ENCODE measurements at places on chromosomes 6 and 20.

- DNase-seq, result no peak
Observed at GRCh38 chr6:1047981-1048541, 263.8 kb upstream of the FOXQ1 start.

- DNase-seq, result no peak
Observed at GRCh38 chr6:74807674-74808073, 398.2 kb downstream of the COL12A1 start.

DNA sequence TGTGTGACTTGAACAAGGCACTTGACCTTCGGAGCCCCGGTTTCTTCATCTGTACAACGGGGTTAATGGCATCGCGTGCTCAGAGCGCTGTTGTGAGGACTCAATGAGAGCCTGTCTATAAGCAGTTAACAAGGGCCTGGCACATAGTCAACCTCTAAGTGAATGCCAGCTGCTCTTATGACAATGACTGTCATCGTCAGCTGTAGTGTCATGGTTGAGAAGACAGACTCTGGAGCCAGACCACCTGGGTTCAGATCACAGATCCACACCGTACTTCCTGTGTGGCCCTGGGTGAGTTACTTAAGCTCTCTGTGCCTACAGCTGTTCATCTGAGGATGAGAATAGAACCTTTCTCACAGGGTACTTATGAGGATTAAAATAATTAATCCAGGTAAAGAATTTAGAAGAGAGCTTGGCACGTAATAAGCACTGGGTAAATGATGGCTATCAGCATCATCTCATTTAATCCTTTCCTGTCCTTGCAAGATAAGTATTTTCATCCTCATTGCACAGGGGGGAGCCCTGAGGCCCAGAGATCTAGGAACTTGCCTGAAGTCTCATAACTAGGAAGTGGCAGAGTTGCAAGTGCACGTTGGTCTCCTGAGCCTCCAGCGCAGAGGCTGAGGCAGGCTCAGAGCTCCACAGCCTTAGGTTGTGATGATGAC is 105.3 kb downstream of the EYA2 start:
- DNase-seq, result no peak

- DNase-seq, result no peak
Observed at GRCh38 chr6:136754820-136755219, 37.5 kb downstream of the MAP3K5 start.

DNA sequence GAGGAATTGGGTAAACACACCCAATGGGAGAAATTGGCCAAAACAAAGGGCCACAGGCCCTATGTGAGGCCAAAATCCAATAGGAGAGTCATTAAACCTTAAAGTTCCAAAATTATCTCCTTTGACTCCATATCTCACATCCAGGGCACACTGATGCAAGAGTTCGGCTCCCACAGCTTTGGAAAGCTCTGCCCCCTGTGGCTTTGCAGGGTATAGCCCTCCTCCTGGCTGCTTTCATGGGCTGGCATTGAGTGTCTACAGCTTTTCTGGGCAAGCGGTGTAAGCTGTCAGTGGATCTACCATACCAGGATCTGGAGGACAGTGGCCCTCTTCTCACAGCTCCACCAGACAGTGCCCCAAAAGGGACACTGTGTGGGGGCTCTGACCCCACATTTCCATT is 160.5 kb downstream of the ADGRG6 start:
- DNase-seq, result no peak

GRCh38 chr6:128098000-128098581 is 197.2 kb upstream of the THEMIS start:
- no peak for DNase-seq

GRCh38 chr20:34536798-34537394 is 20.7 kb downstream of the DYNLRB1 start:
- peak; percentile 39 for DNase-seq

- no peak for DNase-seq
Observed at GRCh38 chr20:56385130-56385529, 6.9 kb downstream of the AURKA start.

DNA sequence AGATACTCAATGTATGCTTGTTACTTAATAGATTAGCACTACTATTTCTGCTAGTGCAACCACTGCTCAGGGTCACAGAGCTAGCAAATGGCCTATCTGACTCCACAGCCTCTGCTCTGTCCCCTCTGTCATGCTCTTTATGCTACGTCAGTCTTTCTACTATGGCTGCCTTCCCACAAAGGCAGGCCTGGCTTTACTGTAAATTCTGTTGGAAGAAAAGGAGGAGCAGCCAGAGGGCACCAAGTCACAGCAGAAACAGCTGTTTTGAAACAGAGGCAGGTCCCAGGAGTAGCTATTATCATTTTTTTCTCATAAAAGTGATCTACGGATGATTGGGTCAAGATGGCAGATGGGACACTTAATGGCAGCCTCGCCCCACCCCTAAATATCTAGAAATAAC is 10.0 kb upstream of the ELMO2 start:
- no peak for DNase-seq

DNA sequence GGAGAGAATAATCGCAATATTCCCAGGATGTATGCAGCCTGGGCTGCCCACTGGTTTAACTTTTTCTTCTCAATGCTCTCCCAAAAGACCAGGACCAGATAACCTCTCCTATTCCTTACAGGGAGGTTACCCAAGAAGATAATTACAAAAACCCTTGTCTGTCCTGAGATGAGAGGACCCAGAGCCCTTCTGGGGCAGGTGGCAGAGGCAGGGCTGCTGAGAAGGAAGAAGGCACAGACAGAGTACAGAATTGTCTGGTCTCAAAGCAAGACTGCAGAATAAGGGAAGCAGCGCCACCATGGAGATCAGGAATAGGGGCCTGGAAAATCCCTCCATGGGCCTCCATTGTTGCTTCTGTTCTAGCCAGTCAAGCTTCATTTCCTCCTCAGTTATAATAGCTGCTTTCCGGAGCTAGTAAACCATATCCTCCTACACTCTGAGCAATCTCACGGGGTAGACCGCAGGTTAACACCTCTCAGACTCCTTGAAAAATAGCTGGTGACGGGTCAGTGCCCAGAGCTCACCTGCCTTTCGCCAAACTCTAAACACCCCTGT is 463 bp upstream of the HLA-DMB start:
- DNase-seq, result no peak

- no peak for DNase-seq
Observed at GRCh38 chr20:34193051-34193450, 48.2 kb upstream of the ASIP start.

GRCh38 chr20:53814060-53814459 is 220.4 kb upstream of the ZNF217 start:
- no peak for DNase-seq

Data from AG10803 (cell line).